Tibial nerve (tissue), 4 donors: ENCODE measurements at places on chromosomes 2 and 18. TPM values are rescaled to one million over a fixed set of nuclear protein-coding genes. Genes with fewer than 3 reads are reported as not detected.

GRCh38 chr2:196677404-196677803, 37.9 kb downstream of the CCDC150 start:
- DNase-seq = no peak

DNA sequence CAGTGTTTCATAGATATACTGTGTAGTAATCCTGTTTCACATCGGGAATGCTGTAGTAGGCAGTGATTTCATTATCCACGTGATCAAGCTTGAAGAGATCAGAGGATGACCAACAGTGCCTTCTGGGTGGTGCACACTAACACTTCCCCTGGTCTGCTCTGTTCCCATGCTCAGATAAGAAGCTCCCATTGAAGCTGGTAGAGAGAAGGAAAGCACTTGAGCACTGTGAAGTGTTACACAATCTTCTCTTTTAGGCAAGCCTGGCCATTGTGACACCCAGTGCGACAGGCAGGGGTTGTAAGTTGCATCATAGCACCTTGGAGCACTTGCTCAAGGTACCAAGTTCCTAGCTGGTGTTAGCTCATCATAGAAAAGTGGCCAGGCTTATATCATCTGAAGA, 30.6 kb upstream of the GPD2 start:
- no peak for DNase-seq

- DNase-seq = no peak
Observed at GRCh38 chr18:49618742-49619681, 57.2 kb downstream of the LIPG start.

CAPN14 gene
- total RNA-seq = not detected

GRCh38 chr2:172647439-172647838, 88.2 kb upstream of the RAPGEF4 start:
- no peak for DNase-seq

- no peak for DNase-seq
Observed at GRCh38 chr2:177359836-177360595, 32.6 kb upstream of the AGPS start.

- no peak for DNase-seq
Observed at GRCh38 chr2:181877181-181877664, 14.3 kb upstream of the ITPRID2 start.

DNA sequence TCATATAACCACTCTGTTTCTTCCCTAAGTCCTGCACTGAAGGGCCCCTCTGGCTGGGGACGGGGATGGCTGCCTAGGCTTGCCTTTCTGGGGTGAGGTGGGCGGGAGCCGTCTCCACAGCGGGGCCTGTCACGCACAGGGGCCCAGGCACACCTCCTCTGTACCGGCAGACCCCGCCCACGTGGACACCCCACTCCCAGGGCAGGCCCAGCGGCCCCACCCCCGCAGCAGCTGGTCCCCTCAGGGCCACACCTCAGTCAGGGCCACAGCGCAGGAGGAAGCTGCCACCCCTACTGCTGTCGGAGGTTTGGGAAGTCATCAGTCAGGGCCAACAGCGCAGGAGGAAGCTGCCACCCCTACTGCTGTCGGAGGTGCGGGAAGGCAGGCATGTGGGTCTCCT, 257.6 kb upstream of the RAB6C start:
- no peak for DNase-seq

GRCh38 chr2:100887713-100888495, 68.0 kb downstream of the NPAS2 start:
- DNase-seq = no peak

FBXO41 gene
- 0.84 TPM for total RNA-seq

ANO7 gene
- 0.44 TPM for total RNA-seq

- no peak for DNase-seq
Observed at GRCh38 chr2:206556357-206556949, 85.8 kb upstream of the FAM237A start.

TUBA3D gene
- not detected for total RNA-seq

DNA sequence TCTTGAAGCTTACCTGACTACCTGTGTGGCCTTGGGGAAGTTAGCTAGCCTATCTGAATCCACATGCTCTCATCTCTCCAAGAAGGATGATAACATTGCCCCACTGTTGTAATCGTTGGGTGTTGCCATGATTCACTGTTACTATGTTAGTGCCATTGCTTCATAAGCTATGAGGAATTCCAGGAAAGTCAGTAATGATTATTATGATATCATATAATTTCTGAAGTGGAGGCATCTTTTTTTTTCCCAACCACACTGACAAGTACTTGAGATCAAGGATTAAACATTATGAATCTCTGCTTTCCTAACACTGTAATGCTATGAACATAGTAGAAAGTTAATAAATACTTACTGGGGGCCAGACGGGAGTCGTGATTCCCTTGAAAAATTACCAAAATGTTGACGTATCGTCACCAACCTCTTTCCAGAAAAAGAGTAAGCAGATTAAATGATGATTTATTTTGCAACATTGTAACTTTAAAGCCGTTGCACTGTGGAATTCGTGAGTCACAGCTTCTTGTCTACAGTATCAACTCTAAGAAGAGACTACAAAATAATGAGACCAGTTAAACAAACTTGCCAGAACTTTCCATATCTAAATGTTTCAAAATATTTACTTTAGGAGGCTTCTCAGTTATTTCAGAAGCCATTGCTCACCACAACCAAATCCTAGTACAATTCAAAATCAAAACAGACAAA, 459.9 kb downstream of the PIK3C3 start:
- DNase-seq = no peak

- no peak for DNase-seq
Observed at GRCh38 chr18:48514786-48515185, 24.0 kb upstream of the CTIF start.
